Hematopoietic multipotent progenitor cell treated with erythropoietin and hydrocortisone succinate and interleukin-3 and kit ligand, for 4 days (in vitro differentiated cells): ENCODE measurements at places on chromosomes 4 and X.

- no peak for DNase-seq
Observed at GRCh38 chr4:134727696-134728095, 526.1 kb upstream of the PABPC4L start.

DNA sequence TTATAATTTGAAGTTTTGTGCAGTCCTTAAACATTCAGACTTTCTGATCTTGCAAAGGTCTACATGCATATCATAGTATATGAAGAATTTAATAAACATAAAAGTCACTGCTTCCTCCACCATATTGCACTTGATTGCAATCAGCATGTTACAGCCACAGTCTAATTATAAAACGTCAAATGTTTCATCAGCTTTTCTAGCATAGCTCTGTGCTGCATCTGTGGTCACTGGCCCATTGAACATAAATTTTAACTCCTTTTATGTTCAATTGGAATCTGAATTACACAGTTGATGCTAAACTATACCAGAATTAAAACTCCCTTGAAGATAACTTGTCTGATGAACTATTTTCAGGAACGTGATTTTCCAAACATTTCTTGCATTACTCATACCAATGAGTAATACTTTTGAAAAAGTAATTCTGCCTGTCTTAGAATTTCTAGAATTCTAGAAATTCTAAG is 329.1 kb downstream of the GALNTL6 start:
- DNase-seq = peak; percentile 53

GRCh38 chr4:147566762-147567161 is 50.4 kb upstream of the TMEM184C start:
- no peak for DNase-seq

GRCh38 chrX:110210417-110211139 is 107.3 kb downstream of the AMMECR1 start:
- DNase-seq = no peak

DNA sequence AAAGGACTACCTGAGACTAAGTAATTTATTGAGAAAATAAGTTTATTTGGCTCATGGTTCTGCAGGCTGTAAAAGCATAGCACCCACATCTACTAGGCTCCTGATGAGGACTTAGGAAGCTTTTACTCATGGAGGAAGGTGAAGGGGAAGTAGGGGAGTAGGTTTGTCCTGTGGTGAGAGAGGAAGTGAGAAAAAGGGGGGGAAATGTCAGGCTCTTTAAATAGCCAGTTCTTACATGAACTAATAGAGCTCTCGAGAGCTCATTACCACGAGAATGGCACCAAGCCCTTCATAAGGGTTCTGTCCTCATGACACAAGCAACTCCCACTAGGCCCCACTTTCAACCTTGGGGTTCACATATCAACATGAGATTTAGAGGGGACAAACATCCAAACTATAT is 125.5 kb upstream of the NRK start:
- no peak for DNase-seq

- DNase-seq = no peak
Observed at GRCh38 chr4:17565846-17566245, 11.2 kb upstream of the LAP3 start.
